ENCODE measurements at places on chromosomes 11 and 22. TPM values are rescaled to one million over a fixed set of nuclear protein-coding genes. Genes with fewer than 3 reads are reported as not detected.

GRCh38 chr22:45291061-45291930 lies 6.5 kb downstream of the UPK3A start:
- DNase-seq = no peak

DNA sequence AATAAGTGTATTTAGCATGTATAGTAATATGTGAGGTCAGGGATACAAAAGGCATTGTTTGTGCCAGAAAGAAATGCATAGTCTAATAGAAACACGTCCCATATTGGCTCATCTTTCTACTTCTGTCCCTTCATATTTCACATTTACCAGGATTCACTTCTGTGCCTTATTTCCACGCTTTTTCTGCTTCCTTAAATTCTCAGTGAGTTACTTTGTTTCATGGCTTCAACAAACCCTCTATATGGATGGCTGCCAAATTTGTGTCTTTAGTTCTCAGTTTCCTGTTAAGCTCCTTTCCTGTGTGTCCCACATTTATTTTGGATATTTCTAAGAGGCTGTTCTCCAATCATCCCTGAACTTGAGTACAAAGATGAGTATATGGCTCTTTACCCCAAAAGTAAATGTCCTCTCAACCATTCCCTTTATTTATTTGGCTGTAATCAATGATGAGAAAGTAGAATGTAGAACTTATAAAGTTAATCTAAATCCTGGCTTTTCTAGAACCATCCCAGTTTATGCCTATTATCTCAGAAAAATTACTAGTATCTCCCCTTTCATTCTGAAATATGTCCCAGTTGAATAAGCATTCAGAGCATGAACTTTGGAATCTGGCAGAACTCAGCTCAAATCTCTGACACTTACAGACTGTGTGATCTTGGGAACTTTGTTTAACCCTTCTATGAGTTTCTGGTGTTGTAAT lies 23.5 kb downstream of the OR8B12 start:
- no peak for DNase-seq

DNA sequence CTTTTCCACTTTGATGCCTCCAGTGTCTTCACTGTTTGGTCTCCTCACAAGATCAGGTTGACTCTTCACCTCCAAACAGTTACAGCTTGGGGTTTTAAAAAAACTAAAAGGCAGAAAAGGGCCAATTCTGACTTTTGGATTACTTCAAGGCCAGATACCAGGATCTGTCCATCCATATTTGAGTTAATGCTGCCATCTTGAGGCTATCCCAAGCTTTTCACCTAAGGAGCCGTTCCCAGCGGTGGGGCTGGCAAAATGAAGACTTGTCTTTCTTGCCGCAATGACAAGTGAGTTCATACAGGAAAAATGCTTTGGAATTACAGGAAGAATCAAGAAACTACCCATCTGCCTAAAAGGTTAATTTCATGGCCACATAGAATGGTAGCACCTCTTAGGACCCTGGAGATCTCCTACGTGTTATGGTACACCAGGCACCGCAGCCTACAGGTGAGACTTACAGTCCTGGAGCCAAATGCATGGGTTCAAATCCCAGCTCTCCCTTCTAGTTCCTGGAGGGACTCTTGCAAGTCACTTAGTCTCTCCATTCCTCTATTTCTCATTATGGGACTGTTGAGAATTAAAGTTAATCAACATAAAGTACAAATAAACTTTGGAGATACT lies 6.0 kb upstream of the OR5B21 start:
- no peak for DNase-seq

DNA sequence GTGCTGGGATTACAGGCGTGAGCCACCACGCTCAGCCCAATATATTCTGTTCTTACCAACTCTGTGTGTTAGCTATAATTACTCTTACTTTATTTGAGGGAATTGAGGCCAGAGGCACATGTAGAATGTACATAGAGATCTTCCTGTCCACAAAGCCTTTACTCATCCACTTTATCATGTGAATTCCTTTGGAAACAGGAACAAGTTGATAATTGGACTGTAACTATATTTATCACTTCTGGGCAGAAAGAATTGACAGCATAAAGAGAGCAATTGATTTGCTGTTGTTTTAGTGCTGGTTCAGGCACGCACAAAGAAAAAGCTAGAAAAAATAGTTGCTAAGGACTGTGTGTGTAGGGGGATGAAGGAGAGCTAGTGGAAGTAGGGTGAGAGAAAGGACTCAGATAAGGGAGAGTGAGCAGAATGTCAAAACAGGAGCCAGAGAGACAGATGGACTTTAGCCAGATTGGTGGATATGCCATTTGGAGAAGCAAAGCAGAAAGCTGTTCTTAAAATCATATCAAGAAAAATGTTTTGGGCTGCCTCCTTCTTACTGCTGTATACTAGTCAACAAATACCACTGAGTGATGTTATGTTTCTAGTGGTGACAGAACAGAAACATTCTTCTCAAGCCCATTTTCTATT lies 929.8 kb upstream of the CNTN5 start:
- DNase-seq = no peak

DNA sequence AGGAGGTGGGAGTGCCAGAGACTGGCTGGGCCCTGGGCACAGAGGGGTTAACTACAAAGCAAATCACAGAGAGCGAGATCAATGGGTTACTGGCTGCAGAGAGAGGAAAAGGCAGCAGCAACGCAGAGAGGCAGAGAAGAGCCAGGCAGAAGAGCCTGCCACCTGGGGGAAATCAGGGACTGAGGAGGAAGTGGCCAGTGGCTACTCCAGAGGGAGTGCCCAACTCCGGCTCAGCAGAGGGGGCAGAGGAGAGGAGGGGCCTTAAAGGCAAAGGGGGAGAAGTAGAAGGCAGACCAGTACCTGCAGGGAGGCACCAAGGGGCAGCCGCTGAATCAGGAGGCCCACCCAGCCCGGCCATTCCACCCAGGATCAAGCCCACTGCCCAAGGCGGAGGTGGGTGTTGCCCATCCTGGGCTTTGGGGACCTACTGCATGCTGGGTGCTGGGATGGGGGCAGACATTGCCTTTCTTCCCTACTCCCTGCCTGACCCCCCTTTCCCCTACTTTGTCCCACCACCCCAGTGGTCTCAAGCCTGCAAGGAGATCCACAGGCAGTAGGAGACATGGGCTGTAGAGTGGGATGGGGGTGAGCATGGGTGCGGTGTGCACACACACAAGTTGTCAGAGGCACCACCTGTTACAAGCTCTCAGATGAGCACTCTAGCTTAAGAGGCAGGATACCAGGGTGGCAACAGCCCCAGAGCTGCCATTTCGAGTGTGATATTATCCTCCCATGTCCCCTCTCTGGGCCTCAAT lies 926 bp upstream of the GALR3 start:
- DNase-seq = no peak

DNA sequence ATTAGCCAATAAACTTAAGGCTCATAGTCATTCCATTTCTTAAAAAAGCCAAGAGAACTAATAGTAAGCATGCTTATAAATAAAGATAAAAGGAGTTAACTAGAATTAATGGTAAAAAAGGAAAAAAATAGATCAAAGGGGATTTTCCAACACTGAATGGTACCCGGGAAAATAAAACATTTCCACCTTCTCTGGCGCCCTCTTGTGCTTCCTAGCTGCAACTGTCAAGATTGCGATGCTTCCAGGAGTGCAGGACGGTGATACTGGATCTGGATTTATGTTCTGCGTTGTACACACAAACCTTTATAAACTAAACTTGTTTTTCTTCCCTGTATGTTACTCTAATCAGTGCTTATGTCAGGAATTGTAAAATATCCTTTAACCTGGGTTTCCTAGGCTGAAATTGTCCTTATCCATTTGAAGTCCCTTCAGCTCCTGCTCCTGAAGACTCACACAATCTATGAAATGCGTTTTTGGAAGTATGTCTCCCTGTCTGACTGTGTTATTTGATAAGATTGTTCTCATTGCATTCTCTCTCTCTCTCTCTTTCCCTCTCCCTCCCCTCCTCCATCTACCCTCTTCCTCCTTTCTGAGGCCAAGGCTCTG lies 9.6 kb upstream of the HTATIP2 start:
- no peak for DNase-seq

DNA sequence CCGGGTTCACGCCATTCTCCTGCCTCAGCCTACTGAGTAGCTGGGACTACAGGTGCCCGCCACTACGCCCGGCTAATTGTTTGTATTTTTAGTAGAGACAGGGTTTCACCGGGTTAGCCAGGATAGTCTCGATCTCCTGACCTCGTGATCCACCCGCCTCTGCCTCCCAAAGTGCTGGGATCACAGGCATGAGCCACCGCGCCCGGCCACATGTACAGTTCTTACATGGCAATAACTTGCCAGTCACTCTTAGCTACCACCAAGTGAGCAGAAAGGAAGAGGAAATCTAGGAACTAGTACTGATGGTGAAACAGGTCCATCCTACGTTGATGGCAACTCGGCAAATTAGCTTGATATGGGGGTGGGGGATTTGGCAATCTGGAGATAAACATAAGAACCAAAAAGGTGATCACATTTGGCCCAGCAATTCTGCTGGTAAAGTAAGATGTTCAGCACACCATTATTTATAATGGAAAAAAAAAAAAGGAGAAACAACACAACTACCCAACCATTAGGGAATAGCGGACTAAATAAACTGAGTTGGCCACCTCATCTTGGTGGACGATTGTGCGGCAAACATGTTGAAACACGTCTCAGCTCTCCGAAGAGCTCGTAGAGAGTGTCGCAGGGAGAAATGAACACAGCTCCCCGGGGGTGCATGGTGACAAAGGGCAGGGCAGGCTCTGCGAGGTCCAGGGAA lies 5.3 kb downstream of the NLRP6 start:
- DNase-seq = no peak

GRCh38 chr11:48095779-48096470 lies 115.6 kb downstream of the PTPRJ start:
- no peak for DNase-seq

GRCh38 chr11:104369761-104370160 lies 205.8 kb upstream of the PDGFD start:
- no peak for DNase-seq

DNA sequence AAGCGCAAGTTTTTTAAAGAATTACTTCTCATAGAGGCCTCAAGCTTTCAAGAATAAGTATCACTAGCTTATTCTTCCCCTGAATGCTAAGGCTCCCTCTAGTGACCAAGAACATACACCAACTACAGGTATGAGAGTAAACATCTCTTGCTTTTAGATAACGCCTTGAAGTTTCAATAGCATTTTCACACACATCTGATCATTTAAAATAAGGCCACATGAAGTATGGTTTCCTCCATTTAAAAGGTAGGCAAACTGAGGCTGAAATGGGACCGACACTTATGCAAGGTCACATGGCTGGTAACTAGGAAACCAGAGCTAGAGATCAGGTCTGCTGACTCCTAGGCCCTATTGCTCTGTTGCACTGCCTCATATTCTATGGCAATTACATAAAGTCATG lies 66.5 kb downstream of the CCDC34 start:
- no peak for DNase-seq

DNA sequence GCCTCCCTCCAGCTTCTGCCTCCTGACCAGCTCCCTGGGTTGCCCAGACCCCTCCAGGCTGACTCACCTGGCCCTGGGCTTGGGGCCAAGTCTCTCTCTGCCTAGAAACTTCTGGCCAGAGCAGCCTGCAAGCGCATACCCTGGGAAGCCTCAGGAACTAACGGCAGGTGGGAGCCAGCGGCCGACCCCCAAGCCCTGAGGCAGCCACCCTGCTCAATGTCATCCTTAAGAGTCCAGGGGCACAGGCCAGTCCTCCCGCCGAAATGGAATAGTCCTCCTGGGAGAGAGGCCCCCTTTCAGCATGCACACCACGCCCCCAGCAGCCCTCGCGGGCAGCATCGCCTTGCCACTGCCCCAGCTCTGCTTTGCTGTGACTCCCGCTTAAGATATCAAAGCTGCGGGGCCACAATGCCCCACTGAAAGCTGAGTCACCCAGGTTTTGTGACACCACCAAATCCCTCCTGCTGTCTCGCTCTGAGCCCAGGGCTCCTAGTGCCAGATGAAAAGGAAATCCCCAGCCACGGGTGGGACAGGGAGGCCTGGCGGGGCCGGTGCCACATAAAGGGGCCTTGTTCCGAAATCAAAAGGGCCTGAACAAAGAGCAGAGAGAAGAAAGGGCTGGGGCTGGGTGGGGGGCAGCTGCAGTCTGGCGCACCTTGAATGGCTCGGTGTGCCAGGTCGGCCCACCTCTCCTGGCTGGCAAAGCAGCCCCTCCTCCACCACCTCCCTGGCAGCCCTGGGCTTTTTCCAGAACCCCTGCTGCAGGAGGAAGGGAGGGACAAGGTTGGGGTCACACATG lies 21.4 kb upstream of the FGF3 start:
- peak; percentile 30 for DNase-seq

DNA sequence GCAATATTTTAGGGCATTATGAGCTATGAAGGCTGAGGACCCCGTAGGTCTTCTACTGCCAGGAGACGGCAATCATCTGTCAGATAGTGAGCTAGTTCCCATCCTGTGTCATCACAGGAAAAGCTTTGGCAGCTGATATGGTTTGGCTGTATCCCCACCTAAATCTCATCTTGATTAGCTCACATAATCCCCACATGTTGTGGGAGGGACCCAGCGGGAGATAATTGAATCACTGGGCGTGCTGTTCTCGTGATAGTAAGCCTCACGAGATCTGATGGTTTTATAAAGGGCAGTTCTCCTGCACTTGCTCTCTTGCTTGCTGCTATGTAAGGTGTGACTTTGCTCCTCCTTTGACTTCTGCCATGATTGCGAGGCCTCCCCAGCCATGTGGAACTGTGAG lies 18.1 kb downstream of the CSRP3 start:
- DNase-seq = no peak

DNA sequence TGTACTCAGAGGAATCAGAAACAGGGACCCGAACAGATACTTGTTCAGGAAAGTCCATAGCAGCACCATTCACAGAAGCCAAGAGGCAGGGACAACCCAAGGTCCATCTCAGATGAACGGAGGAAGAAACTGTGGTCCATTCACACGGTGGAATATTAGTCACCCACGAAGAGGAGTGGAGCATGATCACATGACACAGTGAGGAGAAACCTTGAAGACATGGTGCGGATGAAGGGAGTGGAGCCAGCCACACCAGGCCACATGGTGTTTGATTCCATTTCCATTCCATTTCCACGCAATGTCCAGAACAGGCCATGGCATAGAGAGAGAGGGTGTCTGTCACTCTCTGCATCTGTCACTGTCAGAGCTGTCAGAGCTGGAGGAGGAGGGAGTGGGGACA lies 30.7 kb downstream of the NADSYN1 start:
- DNase-seq = no peak

GRCh38 chr11:127003260-127003981 lies 2.9 kb upstream of the KIRREL3 start:
- DNase-seq = no peak

GRCh38 chr22:37633089-37633624 lies 6.3 kb upstream of the SH3BP1 start:
- no peak for DNase-seq

- no peak for DNase-seq
Measured at GRCh38 chr11:121473064-121473777, 20.5 kb upstream of the SORL1-AS1 start.

Gene BCO2
- total RNA-seq = 8.9 TPM

Gene RFPL2
- total RNA-seq = not detected

Gene CASP1
- total RNA-seq = 158 TPM

Gene PGA4
- 0.83 TPM for total RNA-seq

Gene DYNC2H1
- 22.1 TPM for total RNA-seq

Gene MS4A10
- not detected for total RNA-seq

Gene MUC5AC
- 0.35 TPM for total RNA-seq

Gene SYT12
- not detected for total RNA-seq

Gene LSP1
- 90.4 TPM for total RNA-seq

Gene POTEH
- not detected for total RNA-seq

Gene RPS6KB2
- total RNA-seq = 42.1 TPM

Gene BBS1
- total RNA-seq = 41.4 TPM

Gene MRGPRX4
- total RNA-seq = not detected
